Activated CD4-positive, alpha-beta memory T cell treated with anti-CD3 and anti-CD28 coated beads for 36 hours (primary cell): ENCODE measurements at places on chromosomes 12 and 14.

DNA sequence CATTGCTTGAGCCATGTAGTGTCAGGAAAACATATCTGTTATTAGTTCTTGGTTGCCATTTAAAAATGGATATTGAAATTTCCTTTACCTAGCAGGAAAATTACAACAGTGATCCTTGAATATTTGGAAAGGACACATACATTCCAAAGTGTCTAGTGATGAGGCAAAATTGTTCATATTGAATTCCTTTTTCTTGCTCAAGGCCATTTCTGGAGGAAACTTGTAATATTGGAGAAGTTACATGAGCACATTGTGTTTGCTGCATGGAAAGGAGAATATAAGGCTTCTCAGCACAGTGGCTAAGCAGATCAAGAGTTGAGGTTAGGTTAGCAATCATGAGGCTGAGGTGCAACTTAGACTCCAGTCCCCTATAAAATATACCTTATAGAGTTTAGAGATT is 121.9 kb downstream of the PDE3A start:
- H3K4me3 ChIP-seq, result no peak overlapping the region
- no peaks in the 10 kb centered on the region for H3K36me3 ChIP-seq
- no peak for DNase-seq

DNA sequence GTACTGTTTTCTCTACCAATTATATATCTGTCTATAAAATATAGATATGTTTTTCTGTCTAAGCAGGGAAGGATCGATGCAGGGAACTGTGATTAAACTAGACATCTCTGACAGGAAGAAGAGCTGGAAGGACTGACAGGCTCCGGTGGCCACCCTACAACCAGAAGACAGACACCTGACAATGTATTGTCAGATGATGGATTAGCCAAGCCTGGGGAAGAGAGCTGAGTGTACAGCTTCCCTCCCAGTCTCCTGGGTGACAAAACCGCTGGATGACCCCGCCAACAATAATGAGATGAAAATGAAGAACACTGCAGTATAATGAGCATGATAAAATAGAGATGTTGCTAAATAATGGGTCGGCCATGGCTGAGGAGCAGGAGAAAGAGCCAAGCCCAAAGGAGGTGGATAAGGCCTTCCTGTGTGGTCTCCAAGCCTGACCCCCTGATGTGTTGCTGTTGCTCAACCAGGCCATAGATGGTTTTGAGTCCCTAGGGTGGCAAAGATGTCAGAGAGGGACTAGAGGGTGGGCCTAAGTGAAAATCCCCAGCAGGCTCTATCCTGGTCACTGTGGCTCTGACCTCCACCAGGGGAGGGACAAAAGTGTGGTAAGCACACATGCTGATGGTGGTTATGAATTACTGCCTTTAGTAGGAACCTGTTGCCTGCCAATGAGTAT is 28.2 kb downstream of the DHRS2 start:
- no peak overlapping the region for H3K4me3 ChIP-seq
- H3K27me3 ChIP-seq, result no peaks in the 10 kb centered on the region
- H3K4me1 ChIP-seq, result no peaks in the 10 kb centered on the region
- no peak overlapping the region for H3K27ac ChIP-seq
- H3K36me3 ChIP-seq, result no peaks in the 10 kb centered on the region
- no peak for DNase-seq

GRCh38 chr12:54054742-54055194 is 1.1 kb downstream of the HOXC4 start:
- no peak overlapping the region for H3K4me3 ChIP-seq
- H3K27ac ChIP-seq, result no peak overlapping the region
- peaks cover 79% of the 10 kb centered on the region for H3K27me3 ChIP-seq
- peaks cover 28% of the 10 kb centered on the region for H3K4me1 ChIP-seq
- DNase-seq, result no peak

DNA sequence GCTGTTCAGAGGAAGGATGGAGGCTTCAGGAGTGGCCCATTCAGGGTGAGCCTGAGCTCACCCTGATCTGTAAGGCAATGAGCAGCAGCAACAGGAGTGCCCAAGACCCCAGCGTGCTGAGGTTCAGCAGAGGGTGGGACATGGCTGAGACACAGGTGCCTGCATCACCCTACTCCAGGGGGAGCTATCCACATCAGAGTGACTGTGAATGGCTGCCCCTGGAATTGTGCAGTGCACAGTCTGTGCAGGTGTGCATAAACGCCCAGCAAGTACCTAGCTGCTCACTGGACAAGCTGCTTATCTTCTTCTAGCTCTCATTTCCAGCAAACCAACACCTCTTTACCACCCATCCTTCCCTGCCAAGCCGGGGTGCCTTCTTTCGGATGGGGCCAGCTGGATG is 140.6 kb upstream of the PRMT8 start:
- no peak for DNase-seq
- no peak overlapping the region for H3K27ac ChIP-seq
- no peak overlapping the region for H3K4me3 ChIP-seq
- no peaks in the 10 kb centered on the region for H3K27me3 ChIP-seq

- H3K27me3 ChIP-seq, result no peaks in the 10 kb centered on the region
- H3K4me3 ChIP-seq, result no peak overlapping the region
- no peak for DNase-seq
- no peak overlapping the region for H3K27ac ChIP-seq
- no peaks in the 10 kb centered on the region for H3K4me1 ChIP-seq
These were observed 9.2 kb downstream of the KRT1 start for GRCh38 chr12:52670961-52671360.

- H3K4me3 ChIP-seq, result peak overlapping the region; percentile 92
- H3K27ac ChIP-seq, result peak overlapping the region; percentile 86
- peaks cover 66% of the 10 kb centered on the region for H3K4me1 ChIP-seq
These were observed 261 bp upstream of the MLH3 start for GRCh38 chr14:75051556-75051899.

GRCh38 chr12:68939505-68939904 is 6.5 kb upstream of the CPM start:
- DNase-seq, result no peak
- no peak overlapping the region for H3K27ac ChIP-seq
- H3K4me3 ChIP-seq, result no peak overlapping the region
- no peaks in the 10 kb centered on the region for H3K4me1 ChIP-seq

DNA sequence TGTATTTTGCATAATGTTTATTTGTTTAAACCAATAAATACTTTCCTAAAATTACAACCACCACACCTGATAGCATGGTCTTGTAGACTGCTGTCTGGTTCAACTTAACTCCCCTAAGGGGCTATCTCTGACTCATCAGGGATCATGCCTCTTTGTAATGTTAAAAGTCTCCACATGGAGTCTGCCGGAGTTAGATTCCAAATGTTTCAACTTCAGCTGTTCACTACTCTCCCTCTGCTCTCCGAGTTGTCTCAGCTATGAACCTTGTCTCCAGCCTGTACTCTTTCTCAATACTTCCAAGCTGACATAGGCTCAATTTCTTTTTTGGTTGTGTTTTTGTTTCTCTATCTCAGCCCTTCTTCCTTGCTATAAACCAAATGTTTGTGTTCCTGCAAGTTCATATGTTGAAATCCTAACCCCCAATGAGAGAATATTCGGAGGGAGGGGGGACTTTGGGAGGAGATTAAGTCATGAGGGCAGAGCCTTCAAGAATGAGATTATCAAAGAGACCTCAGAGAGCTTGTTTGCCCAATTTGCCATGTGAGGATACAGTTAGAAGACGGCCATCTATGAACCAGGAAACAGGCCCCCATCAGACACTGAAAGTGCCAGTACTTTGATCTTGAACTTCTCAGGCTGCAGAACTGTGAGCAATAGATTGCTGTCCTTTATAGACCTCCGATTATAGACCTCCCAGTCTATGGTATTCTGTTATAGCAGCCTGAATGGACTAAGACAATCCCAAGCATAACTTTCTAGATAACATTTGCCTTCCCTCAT is 858.2 kb downstream of the VRK1 start:
- H3K4me1 ChIP-seq, result peaks cover 3% of the 10 kb centered on the region
- H3K27ac ChIP-seq, result no peak overlapping the region
- H3K36me3 ChIP-seq, result no peaks in the 10 kb centered on the region
- no peak overlapping the region for H3K4me3 ChIP-seq
- DNase-seq, result no peak
